Stomach (tissue), 19 donors: ENCODE measurements at places on chromosomes 16 and 17. TPM values are rescaled to one million over a fixed set of nuclear protein-coding genes. Genes with fewer than 3 reads are reported as not detected.

Gene PDE6G
- not detected for total RNA-seq

Gene NOXO1
- total RNA-seq = not detected

Gene TMEM100
- 51.6 TPM for total RNA-seq

Gene KRTAP4-6
- total RNA-seq = not detected

Gene CRYBA1
- not detected for total RNA-seq

Gene SCGB1C2
- total RNA-seq = not detected

Gene BCL7C
- 21.7 TPM for total RNA-seq

Gene MGAT5B
- total RNA-seq = not detected

Gene CDR2L
- total RNA-seq = 45.5 TPM

Gene TMC5
- total RNA-seq = 7.2 TPM

DNA sequence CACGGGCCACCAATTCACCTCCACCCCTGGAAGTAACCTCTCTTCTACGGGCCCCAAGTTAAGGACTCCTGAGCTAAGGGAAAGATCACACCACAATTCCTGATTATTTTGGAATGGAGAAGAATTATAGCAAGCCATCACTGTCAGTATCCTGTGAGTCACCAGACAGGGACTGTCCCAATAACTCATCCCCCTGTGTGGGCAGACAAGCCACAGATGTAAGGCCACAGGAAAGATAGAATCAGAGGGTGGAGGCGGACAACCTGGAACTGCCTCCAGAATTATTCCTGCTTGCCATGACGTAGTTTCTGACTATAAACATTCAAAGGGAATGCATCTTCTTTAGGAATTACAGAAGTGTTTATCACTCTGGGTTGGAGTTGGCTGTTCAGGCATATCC, 5.8 kb upstream of the MYO1D start:
- no peak for DNase-seq

DNA sequence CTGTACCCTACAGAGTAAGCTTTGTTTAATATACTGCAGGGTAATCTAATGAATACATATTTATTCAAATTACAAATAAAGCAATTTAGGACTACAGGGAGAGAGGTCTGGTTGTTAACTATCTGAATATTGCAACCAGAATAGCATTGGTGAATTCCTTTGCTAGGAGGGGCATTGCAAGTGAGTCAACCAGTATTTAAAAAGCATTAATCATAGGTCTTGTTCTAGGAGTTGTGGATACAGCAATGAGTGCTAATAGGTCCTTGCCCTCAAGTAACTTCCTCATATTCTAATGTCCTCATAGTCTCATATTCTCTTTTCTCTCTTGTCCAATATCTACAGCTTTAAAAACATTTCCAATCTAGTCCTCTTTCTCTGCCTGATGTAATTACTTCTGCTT, 531.4 kb downstream of the CDH11 start:
- no peak for DNase-seq

DNA sequence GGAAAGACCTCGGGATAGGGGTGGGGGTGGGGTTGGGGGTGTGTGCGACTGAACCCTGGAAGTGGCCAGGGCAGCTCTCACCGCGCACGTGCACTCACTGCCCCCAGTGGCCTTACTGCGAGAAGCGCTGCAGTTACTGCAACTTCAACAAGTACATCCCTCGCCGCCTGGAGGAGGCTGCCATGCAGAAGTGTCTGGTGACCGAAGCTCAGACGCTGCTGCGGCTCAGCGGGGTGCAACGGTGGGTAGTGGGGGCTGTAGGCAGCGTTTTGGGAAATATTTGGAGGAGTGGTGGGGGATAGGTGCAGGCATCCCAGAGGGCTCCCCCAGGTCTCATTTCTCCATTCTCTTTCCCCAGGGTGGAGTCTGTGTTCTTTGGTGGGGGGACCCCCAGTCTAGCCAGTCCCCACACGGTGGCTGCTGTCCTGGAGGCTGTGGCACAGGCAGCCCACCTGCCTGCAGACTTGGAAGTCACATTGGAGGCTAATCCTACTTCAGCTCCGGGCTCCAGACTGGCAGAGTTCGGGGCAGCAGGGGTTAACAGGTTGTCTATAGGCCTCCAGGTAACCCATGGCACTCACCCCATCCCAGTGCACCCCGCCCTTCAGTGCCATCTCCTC, 972 bp downstream of the RSAD1 start:
- DNase-seq = peak; percentile 93

- no peak for DNase-seq
Measured at GRCh38 chr17:29357821-29358232, 32.3 kb upstream of the TAOK1 start.

- DNase-seq = no peak
Measured at GRCh38 chr16:88465387-88465983, 12.4 kb downstream of the ZFPM1 start.

DNA sequence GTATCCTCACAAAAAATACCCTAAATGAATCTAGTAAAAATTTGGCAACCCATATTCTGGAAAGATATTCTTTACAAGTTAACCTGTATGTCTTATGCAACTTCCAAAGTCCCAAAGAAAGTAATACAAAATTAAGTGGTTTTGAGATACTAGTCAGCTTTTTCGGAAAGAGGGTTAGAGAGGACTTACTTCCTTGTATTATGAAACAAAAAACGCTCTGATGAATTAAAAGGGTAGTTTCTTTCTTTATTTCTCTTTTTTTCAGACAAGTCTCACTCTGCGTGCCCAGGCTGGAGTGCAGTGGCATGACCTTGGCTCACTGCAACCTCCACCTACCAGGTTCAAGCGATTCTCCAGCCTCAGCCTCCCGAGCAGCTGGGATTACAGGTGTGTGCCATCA, 51.6 kb downstream of the KANSL1 start:
- DNase-seq = no peak

- no peak for DNase-seq
Measured at GRCh38 chr17:77323413-77324171, 182.8 kb downstream of the SEC14L1 start.

DNA sequence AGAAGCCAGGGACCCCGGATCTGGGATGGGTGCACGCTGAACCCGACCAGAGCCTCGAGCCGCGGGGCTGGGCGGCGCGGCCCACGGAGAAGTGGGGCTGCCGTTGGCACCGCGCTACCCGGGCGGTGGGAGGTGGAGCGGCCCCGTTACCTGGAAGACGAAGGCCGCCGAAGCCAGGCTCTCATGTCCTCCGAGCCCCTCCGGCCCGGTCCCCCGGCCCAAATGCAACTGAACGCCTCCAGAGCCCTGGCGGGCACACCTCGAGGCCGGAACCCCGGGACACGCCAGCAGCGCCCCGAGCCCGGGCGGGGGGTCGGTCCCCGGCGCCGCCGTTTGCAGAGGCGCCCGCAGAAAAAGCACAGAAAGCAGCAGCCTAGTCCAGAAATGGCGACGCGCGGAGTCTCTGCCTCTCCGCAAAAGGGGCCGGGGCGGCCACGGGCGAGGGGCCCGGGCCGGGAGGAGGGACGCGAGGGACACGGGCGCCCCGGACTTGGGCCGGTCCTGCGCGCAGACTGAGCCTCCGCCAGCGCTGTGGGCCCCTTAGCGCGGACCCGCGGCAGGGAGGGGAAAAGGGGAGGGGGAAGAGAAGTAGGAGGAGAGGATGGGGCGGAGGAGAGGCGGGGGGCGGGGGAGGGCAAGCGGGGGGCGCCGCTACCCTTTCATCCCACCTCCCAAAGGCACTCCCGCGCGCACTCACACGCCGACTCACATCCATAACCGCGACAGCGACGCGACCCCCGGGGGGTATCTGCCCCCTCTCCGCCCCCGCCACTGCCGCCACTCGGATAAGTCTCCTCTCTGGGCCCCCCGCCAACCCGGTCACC, 1.4 kb downstream of the AXIN2 start:
- DNase-seq = peak; percentile 30

- DNase-seq = no peak
Measured at GRCh38 chr17:1286379-1287106, 7.1 kb downstream of the TRARG1 start.

DNA sequence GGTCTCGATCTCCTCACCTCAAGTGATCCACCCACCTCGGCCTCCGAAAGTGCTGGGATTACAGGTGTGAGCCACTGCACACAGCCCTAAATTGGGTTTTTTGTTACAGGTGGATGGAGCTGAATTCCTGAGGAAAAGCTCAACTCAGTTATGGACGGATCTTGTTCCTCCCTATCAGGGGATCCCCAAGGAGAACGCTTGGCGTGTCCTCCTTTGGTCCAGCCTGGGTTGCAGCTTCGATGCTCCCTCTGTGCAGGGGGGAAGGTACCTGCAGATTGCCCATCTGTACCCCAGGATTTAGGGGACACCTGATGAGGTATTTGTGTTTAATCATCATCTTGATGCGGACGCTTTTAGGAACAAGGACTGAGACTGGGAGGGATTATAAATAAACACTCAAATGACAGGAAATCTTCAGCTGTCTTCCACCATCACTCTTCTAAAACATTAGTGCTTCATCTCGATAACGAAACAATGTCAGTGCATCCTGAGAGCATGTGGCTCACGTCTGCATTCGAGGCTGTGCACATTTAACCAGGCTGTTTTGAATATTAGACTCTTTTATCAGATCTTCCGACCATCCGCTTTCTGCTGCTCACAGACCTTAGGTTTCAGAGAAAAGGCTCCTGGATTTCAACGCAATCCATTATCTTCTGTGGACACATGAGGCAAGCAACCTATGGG, 18.2 kb upstream of the MEIOB start:
- DNase-seq = no peak

DNA sequence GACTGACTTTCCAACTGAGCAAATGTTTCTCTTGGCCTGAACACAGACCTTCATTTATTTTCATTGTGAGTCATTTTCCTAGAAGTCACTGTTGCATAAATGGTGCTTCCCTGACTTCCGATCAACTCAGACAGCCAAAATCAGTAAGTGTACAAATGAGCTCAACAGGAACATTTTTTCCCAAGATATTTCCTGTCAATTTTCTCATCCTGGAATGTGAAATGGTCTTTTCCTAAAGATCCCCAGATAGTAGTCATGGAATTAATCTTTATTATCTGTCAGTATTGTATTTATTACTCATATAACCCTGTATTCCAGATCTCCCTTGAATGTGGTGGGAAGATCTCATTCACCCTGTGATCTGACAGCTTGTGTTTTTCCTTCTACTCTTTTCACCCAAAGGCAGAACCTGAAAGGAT, 360.3 kb upstream of the KIF2B start:
- no peak for DNase-seq

DNA sequence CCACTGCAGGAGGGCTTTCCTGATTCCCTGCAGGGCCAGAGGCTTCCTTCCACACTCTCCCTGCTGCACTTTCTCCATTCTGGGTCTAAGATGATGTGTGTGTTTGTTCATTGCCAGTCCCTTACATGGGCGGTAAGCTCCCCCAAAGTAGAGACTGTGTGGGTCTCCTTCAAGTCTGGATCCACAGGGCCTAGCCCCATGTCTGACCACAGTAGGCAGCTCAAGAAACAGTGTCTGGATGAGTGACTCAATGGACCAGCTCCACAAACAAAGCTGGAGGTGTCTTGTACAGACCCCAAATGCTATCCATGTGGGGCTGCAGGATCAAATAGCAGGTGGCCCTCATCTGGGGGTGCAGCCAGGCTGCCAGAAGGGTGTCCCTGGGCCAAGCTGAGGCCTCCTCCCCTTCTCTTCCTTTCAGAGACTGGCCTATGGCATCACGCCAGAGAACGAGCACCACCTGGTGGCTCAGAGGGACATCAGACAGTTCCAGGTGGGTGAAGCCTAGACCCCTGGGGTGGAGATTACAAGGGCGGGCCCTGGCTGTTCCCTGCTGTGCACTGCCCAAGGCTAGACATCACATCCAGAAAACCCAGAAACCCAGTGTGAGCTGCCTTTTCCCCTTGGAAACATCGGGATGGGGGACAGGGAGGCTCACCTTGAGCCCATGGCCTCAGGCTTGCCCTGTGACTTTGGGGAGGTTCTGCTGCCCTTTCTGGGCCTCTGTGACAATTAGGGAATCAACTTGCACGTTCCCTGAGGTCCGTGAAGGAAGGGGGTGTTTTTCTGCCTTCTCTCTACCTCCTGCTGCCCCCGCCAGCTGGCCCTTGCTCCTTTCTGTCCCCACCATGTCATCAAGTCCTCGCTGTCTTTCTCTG, 45.9 kb downstream of the SLC6A2 start:
- peak; percentile 76 for DNase-seq

DNA sequence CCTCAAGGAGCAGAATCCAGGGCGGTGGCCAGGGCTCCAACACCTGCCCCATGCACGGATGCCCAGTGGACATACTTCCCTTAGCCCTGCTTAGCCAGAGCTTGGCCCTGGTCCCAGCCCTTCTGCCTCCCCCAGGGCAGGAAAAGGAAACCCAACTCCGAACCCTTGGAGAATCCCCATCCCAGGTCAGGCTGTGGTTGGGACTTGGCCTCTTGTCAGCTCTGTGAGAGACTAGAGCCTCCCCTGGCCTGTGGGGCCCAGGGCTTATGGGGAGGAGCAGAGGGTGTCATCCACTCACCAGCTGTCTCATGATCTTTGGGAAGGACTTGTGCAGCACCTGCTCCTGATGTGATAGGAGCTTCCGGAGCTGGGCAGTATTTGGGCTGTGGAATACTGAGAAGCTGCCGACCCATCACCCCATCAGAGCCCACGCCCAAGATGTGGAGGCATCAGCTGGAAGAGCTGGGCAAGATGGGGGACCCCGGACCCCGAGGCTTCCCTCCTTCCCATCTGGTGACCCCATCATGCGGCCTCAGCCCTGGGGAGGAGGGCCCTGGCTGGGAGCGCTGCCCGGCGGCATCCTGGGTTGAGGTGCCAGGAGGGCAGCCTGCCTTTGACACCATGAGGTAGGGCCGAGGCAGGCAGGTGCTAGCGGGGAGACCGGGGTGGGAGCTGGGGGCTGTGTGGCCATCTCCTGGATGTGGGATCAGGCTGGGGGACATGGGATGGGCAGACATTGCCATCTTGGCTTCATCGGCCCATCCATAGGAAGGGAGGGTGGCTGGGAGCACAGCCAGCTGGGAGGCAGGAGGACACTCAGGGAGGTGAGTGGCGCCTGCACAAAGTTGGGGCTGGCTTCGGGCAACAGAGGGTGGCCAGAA, 45.1 kb downstream of the TNFRSF13B start:
- DNase-seq = no peak

DNA sequence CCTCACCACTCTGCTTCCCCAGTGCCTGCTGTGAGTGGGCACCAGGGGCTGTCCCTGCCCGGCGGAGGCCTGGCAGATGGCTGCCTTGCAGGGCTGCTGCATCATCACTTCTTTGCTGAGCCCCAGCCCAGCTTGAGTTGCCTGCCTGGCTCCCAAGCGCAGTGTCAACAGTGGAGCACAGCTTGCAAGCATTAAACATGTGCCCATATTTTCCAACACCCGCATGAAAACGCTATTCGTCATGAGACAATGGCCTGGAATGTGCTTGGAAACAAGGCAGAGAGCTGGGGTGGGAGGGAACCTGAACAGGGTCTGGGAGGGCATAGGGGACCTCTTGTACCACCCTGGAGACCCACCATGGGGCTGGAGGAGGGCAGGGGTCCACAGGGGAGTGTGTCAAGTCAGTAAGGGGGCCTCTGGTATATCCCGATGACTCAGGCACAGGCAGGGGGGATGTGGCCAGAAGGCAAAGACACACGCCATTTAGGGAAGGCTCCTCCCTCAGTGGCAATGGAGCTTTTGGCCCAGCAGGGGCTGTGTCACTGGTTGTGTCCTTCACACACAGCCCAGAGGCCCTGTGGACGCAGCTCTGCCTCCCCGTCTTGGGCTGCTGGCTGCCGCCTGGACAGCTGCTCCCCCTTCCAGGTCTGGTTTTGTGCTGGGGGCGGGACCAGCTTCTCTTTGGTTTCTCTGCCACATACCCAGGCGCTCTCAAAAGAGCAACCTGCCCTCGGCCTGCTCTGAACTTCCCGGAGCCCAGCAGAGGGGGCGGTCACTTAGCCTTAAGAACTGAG, 17.4 kb upstream of the MTSS2 start:
- no peak for DNase-seq
